NCI-H1436 treated with DMSO at 0.1 percent for 48 hours (cell line): ENCODE measurements at places on chromosomes 2 and 18.

DNA sequence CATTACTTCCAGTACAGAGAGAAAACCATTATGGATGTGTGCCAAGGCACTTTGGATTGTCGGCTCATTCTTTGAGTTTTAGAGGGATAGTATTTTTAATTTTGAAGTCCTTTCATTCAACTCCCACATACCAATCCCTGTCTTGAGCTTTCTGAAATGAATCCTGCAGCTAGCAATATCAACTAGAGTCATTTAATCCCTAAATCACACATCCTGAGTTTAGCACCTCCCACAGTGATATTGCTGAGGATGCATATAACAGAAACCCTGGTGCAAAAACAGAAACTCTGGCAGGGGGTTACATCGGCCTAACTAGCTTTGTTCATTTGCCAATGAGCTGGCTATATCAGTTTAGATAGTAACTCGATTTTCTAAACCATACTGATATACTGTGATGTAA, 427.3 kb downstream of the LRP1B start:
- no peak for DNase-seq

DNA sequence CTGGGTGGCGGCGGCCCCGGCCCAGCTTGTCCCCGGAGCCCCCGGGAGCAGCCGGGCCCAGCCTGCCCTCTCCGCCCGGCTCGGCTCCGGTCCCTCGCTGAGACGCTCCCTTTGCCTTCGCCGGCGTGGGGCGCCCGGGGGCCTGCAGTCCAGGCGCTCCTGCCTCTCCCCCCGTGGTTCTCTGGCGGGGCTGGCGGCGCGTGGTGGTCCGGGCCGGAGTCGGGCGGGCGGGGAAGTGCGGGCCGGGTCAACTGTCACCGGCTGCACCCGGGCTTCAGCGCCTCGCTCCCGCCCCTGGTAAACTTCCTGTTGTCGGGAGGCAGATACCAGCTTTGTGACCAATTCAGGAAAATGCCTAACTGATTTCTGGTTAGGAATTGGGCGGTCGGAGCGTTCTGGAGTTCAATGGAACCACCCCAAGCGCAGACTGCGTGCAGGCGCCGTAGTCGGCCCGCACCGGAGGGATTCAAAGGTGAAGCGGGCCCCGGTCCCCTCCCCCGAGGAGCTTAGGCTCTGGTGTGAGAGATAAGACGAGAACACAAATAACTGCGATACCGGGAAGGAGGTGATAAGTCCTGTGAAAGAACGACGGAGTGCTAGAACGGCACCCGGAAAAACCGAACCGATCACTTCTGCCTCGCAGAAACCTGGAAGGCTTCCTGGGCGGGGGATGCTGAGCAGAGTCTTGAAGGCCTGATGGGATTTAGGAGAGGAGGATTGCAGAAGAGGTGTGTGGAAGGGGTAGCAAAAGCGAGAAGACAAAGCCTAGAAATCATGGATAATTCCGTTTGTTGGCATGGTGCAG, 891 bp downstream of the CAB39 start:
- no peak for DNase-seq

DNA sequence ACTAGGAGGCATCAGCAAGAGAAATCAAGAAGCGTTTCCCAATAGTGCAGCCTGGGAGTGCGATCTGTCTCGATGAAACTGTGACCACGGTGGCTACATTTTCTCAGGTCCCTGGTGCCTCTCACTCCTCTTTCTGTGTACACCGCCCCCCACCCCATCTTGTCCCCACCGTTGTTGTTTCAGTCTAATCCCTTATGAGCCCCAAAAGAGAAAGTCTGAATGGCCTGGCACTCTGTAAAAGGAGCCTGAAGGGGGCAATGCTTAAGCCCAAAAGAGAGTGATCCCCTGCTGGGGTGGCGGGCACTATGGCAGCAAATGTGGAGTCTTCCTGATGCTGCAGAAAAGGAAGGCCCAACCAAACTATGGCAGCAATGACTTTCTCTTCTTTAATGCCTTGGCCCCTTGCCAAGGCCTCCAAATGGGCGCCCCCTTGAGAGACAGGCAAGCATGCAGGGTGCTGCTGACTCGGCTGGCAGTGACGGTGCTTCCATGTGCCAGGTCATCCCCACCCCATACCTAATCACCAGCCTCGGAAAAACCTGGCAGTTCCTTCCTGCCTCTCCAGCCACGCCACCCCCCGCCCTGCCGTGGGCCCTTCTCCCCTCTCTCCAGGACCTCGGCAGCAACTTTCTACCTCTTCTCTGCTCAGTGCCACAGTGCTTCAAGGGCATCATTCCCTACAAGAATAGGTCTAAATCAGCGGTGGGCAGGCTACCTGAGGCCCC, 123.0 kb downstream of the CYP26B1 start:
- no peak for DNase-seq

DNA sequence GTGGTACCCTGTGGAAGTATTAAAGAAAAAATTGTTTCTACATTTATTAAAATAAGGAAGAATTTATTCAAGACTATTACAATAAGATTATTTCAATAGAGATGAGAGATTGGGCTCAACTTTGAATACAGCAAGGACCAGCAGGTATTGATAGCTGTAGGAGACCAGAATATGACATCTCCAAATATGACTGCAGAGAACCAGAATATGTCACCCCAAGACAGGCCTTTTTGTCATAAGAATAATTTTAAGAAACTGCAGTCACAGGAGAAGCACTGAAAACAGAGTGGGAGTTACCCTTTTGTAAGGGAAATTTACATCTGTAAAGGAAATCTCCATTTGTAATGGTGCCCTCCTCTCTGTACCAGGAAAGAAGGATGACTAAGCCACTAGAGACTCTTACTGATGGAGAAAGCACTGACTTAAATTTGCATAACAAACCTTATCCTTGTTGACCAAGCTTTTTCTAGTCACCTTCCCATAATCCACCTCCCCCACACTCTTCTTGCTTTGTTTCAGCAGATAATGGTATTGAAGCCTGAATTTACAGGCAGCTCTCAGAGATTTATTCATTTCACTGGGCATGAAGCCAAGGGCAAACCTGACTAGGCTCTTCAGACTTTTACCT, 145.1 kb upstream of the RMP24 start:
- peak; percentile 4 for DNase-seq

DNA sequence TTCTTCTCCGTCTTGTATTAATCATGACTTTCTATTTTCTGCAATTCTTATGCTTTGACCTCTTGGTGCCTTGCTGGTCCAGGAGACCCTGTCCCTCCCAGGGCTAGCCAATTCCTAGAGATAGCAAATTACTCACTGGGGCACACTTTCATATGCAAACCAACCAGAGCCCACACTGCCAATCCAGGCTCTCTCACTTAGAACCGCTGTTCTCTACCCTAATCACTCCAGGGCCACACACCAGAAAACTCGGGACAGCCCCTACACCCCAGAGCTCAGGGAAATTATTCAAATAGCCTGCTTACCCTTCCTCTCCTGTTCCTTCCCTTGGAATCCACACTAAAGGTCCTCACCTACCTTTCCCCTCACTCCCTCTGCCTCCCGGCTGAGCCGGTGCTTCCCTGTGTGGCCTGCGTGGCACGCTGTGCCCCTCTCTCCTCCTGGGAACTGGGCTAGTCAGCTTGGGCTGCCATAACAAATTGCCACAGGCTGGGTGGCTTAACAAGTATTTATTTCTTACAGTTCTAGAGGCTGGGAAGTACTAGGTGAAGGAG, 41.7 kb downstream of the VWA3B start:
- DNase-seq, result no peak

GRCh38 chr2:23427350-23427749, 42.4 kb downstream of the KLHL29 start:
- DNase-seq, result no peak

DNA sequence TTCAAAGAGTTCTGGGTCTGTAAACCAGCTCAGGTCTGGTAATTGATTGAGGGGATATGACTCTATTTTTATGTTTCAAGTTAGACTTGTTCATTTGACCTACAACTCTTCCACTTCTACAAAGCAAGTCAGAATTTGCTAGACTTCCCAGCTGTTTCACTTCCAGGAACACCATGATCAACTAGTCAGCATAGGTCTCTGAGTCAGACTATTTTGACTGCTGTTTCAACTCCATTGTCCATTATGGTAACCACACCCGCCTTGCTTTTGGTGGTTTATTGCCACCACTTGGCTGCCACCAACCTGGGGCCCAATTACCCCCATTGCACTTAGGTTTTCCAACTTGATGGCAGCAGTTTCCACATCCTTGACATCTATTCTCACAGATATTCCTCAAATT, 116.6 kb downstream of the LAMA3 start:
- DNase-seq, result no peak

DNA sequence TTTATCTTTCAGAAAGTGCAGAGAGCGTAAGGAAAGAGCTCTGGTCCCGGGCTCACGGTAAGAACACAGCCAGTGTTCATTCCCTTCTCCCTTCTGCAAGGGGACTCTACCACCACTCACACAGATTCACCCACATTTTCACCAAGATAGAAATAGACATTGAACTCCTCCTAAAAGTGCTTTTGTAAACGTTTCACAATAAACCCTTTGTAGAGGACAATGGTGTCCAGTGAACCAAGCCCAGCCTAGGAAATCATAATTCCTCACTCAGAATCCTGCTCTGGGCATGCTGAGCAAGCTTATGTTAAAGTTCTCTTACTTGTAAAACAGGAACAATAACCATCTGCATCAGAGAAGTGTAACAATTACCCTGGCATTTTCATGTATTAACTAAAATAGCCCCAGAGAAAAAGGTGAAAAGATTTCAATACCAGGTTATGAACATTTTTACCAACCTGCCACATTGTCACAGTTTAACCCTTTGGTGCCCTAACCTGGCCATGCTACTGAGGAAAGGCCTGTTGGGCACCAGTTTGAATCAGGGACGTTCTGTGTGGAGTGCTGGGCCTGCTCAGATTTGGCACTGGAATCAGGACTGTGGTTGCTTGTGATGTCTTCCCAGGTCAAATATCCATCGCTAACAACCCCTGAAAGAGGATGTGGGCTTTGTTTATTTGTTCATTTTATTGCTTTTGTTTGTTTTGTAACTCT, 22.5 kb upstream of the NDUFV2 start:
- DNase-seq, result no peak

DNA sequence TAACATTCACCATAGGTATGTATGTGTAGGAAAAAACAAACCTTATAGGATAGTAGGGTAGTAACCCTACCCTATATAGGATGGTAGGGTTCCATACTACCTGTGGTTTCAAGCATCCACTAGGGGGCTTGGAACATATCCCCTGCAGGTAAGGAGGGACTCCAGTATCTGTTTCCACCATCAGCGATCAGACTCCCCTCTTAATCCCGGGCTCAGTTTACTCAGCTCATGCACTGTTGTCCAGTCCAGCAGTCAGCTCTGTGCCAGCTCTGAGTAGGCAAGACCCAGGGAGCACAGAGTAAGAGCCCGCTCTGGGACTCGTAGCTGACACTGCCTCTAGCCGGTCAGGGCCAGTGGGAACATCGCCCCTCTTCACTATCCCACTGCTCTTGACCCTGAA, 61.7 kb downstream of the MEX3C start:
- no peak for DNase-seq

- DNase-seq, result no peak
Measured at GRCh38 chr18:57772387-57772799, 30.7 kb downstream of the ATP8B1 start.

GRCh38 chr18:67652288-67652687, 135.8 kb upstream of the DSEL start:
- no peak for DNase-seq

DNA sequence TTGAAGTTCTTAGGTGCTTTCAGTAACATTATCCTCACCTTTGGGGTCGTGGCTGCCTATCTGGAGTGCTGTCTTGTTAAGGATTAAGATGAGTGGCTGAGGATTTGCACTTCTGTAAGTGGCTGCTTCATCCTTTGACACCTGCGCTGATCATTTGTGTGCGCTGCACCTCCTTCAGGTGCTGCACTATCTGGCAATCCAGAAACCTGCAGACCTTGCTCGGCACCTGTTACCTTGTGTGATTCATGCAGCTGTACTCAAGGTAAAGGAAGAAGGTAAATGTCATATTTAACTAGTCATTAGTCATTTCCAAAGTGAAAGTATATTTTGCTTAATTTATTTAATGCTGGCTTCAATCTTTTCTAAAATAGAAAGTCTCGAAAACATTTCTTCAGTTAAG, 110.3 kb downstream of the RAB3GAP1 start:
- no peak for DNase-seq

- DNase-seq, result no peak
Measured at GRCh38 chr18:60599995-60600394, 227.4 kb upstream of the MC4R start.

- DNase-seq, result no peak
Measured at GRCh38 chr2:55173438-55174054, 58.5 kb downstream of the CLHC1 start.

GRCh38 chr18:27921904-27922751, 254.8 kb downstream of the CDH2 start:
- DNase-seq, result no peak

DNA sequence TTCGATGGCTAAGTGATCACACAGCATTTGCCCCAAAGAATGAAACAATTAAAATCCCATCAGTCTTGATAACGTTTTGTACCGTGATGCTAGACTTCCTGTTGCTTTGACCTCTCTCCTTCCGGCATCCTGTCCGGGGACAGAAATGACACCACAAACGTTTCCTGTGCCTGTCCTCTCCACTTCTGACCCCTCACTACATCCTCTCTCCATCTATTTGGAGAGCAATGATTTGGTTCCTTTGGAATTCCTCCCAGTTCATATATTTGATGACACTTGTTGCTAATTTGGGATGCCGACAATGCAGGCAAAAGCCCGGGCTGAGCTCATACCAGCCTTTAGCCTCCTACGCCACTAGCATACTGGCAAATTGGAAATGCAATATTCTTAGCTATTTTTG, 151.2 kb upstream of the CCDC68 start:
- no peak for DNase-seq

DNA sequence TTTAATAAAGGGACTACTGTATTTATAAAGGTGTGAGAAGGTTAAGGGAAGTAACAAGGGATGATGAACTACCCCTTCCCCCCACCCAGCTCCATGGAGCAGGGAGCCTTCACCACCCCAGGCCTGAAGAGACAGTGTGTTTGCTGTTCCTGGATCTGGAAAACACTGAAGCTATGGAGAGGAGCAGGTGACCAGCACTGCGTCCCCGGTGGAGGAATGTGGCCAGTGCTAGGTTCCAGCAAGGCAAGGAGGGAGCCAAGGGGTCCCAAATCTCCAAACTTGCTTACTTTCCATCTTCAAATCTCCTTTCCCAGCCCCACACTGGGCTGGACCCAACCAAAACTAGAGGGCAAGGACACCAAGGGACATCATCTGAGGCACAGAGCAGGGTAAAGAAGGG, 128.7 kb upstream of the CD302 start:
- DNase-seq, result no peak

GRCh38 chr2:12335995-12336394, 380.7 kb upstream of the TRIB2 start:
- no peak for DNase-seq

GRCh38 chr2:192067631-192068030, 127.1 kb downstream of the TMEFF2 start:
- DNase-seq, result no peak

GRCh38 chr2:223083402-223084070, 31.5 kb downstream of the KCNE4 start:
- no peak for DNase-seq

- DNase-seq, result no peak
Measured at GRCh38 chr2:179377296-179377695, 112.7 kb upstream of the SESTD1 start.

GRCh38 chr18:43789234-43790000, 512.1 kb upstream of the SYT4 start:
- DNase-seq, result no peak
